ENCODE measurements at places on chromosomes 6 and 20.

- no peak for DNase-seq
These were observed 1355.1 kb downstream of the HACE1 start for GRCh38 chr6:103504501-103505154.

DNA sequence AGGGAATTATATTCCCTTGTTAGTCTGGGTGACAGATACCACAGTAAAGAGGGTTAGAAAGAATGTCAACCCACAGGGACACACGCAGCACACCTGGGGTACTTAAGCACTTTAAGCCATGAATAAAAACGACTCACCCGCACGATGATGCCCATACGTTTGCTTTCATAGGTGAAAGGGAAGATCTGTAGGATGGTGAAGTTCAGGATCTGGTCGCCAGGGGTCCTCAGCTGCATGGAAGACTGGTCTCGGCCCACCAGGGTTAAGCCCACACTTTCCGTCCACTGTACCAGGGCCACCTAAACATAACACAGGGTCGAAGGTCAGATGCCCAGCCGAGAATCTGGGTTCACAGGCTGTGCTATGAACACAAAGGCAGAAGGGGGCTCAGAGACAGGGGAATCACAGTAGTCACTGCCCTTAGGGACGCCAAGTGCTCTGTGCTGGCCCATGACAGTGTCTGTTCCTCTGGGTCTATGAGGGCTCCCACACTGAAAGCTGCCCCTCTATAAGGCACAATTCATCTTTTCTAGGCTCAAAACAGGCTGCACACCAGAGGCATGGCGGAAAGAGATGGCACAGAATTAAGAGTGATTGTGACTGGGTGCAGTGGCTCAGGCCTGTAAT lies 96.8 kb upstream of the NFATC2 start:
- peak; percentile 25 for DNase-seq

DNA sequence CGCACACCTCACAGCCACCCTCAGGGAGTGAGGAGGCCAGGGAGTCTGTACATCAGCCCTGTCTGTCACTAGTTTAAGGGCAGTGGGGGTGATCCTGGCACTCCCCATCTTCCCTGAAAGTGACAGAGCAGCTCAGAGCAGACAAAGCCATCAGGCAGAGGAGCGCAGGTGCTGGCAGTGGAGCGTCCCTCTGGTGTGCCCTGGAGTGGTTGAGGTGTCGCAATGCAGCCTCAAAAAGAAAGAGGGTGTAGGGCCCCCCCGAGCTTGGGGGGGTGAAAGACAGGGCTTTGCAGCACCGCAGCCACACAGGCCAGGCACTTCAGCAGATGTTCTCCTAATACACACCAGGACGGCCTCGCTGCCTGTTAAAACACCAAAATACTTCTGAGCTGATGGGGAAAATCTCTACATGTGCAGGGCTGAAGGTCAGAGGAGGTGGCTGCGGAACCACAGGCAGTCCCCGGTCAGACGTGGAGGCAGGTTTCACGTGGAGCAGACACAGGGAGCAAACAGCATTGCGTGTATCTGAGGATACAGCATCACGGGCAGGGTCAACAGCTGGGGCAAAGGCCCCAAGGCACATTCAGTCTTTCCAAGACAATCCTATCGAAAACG lies 69.5 kb downstream of the PREX1 start:
- no peak for DNase-seq

- DNase-seq, result no peak
These were observed 52.4 kb downstream of the SCAND1 start for GRCh38 chr20:35901678-35902544.

DNA sequence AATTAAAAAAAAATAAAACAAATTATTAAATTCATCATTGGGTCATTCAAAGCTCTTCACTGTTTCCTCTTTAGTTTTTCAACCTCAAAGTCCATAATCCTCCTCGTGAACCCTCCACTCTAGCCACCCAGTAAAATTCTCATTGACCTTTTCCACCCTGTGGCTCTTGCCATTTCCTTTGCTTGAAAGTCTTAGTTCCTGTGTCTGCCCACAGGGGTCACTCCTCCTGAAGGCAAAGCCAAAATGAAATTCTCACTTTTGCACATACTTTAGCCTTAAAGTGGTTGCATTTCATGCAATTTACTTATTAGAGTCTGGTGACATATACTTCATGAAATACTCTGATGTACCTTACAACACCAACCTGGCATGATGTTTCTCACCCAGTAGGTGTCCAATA lies 263.7 kb downstream of the BMP2 start:
- DNase-seq, result no peak

DNA sequence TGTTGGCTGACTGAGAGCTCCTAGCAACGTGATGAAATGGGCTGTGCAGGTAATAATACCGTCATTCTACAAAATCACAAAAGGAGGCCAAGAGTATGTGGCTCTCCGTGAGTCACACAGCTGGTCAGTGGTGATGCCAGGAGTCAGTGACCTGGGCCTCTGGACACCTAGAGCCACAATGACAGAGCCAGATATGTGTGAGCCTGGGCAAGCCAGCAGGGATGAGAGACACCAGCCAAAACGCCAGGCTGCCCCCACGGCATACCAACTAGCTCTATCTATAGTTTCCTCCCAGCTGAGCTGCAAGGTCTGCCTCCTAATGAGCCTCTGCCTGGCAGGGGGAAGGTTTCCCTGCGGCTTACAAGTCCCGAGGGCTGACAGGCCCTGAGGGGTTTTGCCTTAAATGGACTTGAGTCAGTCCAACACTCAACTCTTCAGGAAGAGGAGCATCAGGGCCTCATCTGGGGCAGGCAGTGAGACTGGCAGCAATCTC lies 70.0 kb downstream of the CPNE5 start:
- DNase-seq, result no peak

DNA sequence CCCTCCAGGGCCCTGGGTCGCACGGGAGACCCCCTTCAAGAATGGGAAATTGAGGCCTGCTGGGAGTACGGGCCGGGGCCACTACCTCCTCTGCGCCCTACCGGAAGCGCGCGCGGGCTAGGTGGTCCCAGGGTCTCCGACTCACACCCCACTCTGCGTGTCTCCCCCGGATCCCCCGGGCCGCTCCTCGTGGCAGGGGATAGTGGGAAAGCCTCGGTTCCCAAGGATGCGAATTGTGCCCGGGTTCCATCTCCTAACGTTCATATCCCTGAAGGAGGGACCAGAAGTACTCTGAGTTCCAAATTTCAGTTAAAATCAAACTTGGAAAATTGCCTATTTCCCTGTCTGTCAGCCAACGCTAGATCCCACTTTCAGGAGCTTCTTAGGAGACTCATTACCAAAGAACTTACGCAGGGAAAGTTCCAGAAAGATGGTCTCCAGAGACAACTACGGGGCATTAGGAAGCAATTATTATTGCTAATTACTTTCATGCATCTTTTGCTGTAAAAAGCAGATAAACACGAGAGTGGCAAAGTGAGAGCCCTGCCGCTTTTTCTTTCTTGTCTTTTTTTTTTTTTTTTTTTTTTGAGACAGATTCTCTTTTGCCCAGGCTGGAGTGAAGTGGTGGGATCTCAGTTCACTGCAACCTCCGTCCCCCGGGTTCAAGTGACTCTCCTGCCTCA lies 858 bp downstream of the FAM83D start:
- DNase-seq, result no peak

DNA sequence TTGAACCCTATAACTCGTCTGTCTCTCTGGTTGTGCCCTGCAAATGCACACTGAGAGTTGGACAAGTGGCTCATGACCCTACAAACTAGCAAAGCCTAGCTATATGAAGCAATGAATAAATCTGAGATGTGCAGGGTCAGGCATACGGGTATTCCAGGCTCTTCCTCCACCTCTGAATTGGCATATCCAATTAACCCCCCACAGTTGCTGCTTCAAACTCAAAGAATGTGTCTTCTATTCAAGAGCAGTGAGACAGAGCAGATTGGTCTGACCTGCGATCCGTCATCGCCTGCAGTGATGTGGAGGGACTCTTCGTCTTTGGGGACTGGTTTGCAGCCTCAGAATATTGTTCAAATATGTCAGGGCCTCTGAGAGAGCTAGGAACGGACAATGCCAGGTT lies 59.8 kb downstream of the LAMP5 start:
- no peak for DNase-seq

- DNase-seq, result no peak
These were observed 30.9 kb upstream of the AVP start for GRCh38 chr20:3115190-3116107.

- DNase-seq, result no peak
These were observed 31.1 kb upstream of the ENPP4 start for GRCh38 chr6:46098678-46099077.

Data from activated T-helper 1 cell treated with anti-CD3 and anti-CD28 coated beads, Interleukin-2, amount 50 U/mL, for 16 hours (primary cell).